ENCODE measurements at places on chromosomes 1 and 21.

DNA sequence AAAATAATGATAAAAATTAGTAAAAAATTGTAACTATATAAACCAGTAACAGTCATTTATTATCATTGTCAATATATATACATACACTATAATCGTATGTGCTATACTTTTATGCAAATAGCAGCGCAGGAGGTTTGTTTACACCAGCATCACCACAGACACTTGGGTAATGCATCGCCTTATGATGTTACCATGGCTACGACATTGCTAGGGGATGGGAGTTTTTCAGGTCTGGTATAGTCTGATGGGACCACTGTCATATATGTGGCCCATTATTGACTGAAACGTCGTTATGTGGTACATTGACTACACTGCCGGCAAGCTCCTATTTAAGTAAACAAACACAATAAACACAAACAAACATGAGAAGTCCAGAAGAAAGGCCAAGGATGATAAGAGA, 45.6 kb downstream of the KCNK1 start:
- no peak for DNase-seq

GRCh38 chr1:99358770-99359169, 94.5 kb downstream of the PLPPR4 start:
- no peak for DNase-seq

GRCh38 chr1:118366286-118366685, 181.3 kb upstream of the SPAG17 start:
- DNase-seq, result no peak

DNA sequence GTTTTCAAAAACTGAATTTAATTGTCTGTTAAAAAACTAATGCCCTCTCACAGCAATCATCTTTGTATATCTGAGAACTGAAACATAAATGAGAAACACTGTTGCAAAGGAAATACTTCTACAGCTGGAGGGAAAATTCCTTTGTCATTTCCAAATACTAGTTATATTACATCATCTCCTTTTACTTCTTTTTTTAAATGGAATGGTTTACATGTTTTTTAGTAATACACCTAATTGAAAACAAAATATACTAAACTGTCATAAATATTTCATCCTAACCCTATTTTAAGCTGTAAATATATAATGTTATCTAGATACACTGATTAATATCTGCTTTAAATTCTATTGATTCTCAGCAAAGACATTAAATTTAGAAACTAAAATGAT, 19.1 kb downstream of the CDC42BPA start:
- no peak for DNase-seq

DNA sequence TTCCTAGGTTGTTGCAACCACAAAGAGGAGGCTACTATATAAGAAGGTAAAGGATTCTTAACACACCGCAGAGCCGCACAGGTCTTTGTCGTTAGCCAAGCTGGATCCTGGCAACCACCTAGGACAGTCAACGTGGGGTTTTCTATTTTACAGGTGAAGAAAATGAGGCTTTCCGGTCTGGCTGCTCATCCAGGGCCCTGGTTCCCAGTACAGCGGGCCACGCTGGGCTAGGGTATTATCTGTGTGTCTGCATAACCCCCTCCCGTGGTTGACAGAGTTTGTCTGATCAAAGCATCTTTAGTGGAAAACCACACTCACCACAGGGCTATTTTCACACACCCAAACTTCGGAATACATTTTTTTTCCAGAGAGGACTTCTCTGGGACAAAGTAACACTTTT, 39.0 kb upstream of the PDE9A start:
- DNase-seq, result no peak

DNA sequence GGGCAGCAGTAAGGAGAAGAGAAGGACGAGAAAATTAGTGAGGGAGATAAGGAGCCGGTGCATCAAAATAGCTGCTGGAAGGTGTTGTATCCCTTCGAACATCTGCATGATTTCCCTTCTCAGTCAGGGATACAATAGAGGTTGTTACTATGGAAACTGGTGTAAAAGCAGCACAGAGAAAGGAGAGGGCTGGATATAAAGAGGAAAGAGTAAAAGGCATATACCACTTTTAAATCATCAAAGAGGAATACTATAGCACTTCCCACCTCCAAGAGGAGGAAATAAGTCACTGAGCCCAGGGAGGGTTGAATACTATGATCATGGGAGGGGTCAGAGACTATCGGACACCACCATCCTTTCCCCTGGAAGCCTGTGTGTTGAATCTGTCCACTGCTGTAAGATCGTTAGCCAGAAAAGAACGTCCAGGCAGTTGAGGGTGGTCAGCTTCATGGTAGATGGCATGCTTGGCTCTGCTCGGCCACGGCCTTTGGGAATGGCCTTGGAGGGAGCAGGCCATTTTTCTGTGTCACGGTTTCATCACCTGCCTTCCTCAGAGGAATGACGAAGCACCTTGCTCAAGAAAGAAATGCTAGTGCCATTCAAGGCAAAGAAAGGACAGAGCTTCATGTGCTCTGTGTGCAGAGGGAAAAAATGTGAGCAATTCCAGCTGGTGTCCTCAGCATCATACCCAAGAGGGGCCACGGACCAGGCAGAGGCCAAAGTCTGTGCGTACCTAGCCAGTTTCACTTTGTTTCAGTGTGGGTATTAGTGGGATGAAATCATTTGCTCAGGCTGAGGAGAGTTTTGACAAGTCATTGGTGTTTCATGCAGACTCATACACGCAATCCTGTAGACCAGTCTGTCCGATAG, 64.2 kb downstream of the IRF2BP2 start:
- no peak for DNase-seq

- no peak for DNase-seq
These were observed 16.0 kb downstream of the IBA57 start for GRCh38 chr1:228181645-228182034.

DNA sequence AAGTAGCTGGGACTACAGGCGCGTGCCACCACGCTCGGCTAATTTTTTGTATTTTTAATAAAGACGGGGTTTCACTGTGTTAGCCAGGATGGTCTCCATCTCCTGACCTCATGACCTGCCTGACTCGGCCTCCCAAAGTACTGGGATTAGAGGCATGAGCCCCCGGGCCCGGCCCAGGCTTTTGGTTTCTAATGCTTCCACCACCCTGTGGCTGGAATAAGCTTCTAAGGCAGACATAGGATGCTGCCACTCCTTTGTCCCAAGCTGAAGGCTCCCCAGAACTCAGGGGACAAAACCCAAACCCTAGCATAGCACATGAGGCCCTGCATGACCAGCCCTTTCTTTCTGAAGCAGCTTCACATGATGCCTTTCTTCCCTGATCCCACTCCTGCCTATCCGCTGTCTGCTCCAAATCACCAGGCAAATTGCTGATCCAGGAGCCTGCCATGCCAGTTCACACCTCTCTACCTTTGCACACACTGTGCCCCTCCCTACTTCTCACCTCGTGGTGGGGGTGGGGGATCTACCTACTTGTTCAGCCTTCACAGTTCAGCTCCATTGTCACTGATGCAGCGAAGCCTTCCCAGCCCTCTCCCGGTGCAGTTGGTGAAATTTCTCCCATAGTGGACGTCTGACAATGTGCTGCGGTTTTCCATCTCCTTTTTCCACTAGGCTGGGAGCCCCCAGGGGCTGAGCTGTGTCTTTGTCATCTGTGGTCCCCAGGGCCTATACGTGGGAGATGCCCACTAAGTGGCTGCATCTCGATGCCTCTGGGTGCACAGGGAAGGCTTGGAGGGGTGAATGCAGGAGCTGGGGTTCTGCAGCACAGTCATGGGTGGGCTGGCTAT, 6.9 kb downstream of the PTPRU start:
- no peak for DNase-seq

GRCh38 chr1:19430121-19431068, 54.9 kb downstream of the CAPZB start:
- DNase-seq, result no peak

GRCh38 chr1:47399138-47399845, 16.8 kb upstream of the FOXE3 start:
- no peak for DNase-seq

GRCh38 chr1:208233546-208233945, 10.6 kb downstream of the PLXNA2 start:
- no peak for DNase-seq

DNA sequence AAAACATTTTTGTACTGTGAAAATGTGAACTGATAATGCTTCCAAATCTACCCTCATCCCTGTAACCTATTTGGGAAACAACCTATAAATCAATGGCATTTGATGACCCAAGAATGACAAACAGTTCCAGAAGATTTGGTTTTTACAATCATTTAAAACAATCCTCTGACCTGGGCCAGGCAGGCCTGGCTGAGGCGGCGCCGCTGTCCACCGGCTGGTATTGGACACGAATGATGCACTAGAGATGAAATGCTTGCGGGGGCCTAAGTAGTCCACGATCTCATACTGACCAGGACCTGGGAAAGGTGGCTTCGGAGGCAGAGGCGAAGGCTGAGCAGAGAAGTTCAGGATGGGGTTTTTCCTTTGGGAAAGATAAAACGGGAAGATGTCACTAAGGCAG, 41.5 kb downstream of the GRHL3 start:
- no peak for DNase-seq

GRCh38 chr1:30934613-30935012, 26.1 kb upstream of the SDC3 start:
- no peak for DNase-seq

DNA sequence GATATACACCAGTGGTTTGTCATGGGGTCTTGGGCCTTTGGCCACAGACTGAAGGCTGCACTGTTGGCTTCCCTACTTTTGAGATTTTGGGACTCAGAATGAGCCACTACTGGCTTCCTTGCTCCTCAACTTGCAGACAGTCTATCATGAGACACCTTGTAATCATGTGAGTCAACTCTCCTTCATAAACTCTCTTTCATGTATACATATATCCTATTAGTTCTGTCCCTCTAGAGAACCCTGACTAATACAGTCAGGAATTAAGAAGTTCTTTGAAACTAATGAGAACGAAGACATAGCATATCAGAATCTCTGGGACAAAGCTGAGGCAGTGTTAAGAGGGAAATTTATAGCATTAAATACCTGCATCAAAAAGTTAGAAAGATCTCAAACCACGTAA, 110.8 kb downstream of the SLC5A9 start:
- DNase-seq, result no peak

DNA sequence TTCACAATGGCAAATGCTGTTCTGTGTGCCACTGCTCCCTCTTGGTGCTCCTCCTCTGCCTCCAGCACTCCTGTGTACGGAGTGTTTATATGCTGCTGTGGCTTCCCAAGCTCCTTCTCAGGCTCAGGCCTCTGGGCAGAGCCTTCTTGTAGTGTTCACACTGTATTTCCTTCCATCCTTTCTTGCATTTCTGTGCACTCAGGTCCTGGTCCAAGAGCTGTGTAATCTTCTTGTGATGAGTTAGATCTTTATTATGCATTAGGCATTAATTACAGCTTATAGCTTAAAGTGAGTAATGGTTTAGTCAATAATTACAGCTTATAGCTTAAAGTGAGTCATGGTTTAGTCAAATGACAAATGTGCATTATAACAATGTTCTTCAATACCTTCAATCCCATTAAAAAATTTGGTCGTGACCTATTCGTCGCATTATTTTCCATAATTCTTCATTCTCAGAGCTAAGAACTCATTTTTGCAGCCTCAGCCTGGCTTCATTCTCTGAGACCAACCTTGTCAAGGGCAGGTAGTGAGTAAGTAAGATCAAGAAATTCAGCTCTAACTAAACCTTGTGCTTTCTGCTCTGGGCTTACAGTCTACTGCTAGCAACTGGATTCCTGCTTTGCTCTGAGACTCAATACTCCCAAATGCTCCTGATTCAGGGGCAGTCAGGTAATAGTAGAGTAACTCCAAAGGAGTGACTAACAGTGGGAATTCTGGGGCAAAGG, 154.5 kb upstream of the SPAG17 start:
- no peak for DNase-seq

- DNase-seq, result no peak
These were observed 39.3 kb downstream of the TBX15 start for GRCh38 chr1:118948846-118949245.

DNA sequence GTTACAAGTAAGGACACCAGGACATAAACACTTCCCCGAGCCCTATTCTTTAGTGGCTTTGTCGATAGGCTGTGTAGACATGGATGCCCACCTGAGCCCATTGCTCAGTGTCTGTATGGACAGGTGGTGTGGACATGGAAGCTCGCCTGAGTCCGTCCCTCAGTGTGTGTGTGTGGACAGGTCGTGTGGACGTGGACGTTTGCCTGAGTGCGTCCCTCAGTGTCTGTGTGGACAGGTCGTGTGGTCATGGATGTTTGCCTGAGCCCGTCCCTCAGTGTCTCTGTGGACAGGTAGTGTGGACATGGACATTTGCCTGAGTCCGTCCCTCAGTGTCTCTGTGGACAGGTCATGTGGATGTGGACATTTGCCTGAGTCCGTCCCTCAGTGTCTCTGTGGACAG, 38.7 kb upstream of the COL6A2 start:
- DNase-seq, result no peak

GRCh38 chr1:109369167-109369746, 28.5 kb downstream of the SORT1 start:
- no peak for DNase-seq

- no peak for DNase-seq
These were observed 71.1 kb upstream of the ERRFI1 start for GRCh38 chr1:8097077-8097799.
